ENCODE measurements at places on chromosomes 1 and 21.
A peak's percentile ranks its signal among the peaks of the same experiment; 100 is the strongest.

- DNase-seq = no peak
Measured at GRCh38 chr1:1085911-1086841, 12.1 kb upstream of the RNF223 start.

GRCh38 chr1:160837558-160838205, 25.0 kb downstream of the CD244 start:
- DNase-seq = peak; percentile 69

- no peak for DNase-seq
Measured at GRCh38 chr1:34858901-34859445, 576 bp downstream of the SMIM12 start.

GRCh38 chr1:175690915-175691314, 52.5 kb downstream of the TNR start:
- DNase-seq = no peak

DNA sequence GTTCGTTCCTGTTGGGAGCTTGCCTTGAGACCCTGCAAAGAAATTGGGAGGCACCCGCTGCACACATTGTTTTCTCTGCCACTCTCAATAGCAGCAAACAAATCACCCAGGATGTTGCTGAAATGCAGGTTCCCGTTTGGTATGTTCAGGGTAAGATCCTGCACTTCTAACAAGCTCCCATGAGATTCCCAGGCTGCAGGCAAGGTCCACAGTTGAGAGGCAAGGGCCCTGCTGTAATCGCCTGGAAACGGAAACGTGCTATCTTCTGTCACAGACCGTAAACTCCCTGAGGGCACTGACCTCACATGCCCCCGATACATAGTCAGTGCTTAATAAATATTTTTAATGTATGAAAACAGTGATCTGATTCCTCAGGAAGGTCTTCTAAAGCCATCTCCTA, 37.8 kb downstream of the XCL1 start:
- no peak for DNase-seq

DNA sequence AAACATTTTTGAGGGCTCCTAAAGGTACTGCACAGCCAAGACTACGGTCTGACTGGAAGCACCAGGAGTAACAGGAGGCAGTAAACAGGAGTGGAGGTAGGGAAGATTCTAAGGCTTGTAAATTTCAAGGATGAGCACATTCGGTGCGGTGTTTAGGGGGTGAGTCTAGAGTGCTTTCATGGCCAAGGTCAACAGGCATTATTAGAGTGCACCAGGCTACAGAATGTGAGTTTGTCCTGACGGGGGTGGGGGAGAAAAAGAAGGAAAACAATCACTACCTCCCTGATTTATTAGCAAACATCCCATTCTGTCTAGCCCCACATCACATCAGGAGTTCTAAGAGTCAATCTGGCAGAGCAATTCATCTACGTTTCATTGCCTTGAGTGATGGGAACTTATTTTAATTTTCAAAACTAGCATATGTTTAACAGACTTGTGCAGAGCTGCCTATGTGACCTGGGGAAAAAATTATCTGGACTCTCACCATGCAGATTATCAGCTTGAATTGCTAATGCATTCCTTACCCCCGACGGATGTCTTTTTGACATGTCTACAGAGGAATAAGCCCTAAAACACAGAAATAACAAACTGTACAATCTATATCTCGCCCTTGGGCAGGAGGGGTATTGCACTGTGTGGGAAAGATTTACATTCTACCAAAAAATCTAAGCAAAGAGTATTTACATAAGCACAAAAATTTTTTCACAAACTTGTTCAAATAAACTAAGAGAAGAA, 45.0 kb downstream of the APP start:
- DNase-seq = no peak

GRCh38 chr21:41932191-41932575, 21.6 kb downstream of the C2CD2 start:
- no peak for DNase-seq

DNA sequence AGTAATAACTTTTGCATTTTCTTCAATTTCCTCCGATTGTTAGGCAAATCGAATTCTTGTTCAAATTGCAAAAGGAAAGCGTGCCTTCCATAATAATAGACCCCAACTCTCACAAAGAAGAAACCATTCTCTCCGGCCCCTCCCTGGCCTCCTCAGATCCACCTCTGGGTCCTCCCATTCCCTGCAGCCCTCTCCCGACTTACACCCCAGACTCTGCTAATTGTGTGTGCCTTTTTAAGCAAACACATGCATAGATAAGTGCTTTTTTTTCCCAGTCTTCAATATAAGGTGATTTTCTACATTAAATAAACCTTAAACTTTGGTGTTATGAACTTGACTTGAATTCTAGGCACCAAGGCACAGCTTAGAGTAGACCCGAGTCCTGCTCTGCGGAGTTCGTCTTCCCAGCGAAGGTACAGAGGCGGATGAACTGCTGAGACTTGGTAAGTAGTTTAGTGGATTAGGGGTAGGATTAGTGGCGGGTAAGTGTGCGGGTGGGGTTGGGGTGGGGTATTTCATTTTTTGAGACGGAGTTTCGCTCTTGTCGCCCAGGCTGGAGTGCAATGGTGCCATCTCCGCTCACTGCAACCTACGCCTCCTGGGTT, 1.5 kb downstream of the L1TD1 start:
- no peak for DNase-seq

GRCh38 chr1:61181067-61182038, 99.0 kb downstream of the NFIA start:
- no peak for DNase-seq

GRCh38 chr1:230568008-230568407, 74.3 kb upstream of the COG2 start:
- no peak for DNase-seq

GRCh38 chr1:246319083-246319714, 187.9 kb downstream of the SMYD3 start:
- DNase-seq = no peak

- no peak for DNase-seq
Measured at GRCh38 chr1:64959986-64960385, 6.4 kb downstream of the JAK1 start.

DNA sequence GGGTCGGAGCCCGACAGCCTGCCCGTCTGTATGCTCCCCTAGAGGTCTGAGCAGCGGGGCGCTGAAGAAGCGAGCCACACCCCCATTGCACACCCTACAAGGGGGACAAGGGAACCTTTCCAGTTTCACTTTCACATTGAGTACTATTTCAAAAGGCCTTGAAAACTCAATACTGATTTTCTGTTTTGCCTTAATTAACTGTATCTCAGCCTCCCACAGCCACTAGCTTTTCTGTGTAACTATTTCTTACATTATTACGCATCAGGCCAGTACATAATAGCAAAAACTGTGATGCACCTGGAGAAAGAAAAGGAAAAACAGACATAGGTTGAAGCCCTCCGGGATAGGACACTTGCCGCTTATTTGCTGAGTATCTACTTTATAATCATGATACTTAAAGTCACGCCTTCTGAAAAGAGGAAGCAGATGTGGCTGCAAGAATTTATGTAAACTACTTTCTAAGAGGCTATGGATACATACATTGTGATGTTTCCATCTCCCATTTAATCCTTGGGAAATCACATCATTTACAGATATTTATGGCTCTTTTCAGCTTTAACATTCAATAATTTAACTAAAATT, 1719.5 kb downstream of the MRPL39 start:
- no peak for DNase-seq

DNA sequence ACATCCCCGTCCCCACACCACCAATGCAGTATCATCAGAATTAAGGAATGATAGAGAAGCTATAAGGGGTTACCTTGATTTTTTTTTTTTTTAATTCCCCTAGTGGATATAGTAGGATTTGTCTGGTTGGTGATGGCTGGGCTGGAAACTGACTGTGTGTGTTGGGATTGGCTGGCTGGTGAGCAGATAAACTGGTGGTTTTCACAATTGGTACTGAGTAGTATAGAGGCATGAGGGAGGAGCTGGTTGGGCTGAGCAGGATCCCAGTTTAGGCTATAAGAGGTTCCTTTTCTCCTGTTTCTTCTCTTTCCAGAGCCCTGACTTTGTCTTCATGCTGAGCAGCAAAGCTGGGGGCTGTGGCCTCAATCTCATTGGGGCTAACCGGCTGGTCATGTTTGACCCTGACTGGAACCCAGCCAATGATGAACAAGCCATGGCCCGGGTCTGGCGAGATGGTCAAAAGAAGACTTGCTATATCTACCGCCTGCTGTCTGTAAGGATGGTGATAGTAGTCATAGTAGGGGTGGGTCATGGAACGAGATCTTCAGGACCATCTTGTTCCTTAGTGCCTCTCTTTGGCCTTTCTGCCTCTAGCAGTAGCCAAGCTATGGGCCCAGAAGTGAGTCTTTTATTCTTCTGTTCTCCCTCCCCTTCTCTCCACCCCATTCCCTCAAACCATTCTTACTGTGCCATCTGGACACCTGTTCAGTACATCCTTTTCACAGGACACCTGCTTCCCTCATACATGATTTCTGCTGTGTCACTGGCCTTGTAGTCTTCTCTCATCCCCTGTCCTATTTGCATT, 26.9 kb downstream of the RAD54L start:
- no peak for DNase-seq

- DNase-seq = no peak
Measured at GRCh38 chr1:53331446-53332185, 3.7 kb upstream of the LRP8 start.

GRCh38 chr1:205811660-205812059, 1.3 kb downstream of the SLC41A1 start:
- no peak for DNase-seq
